Progenitor cell of endocrine pancreas (in vitro differentiated cells): ENCODE measurements at places on chromosomes 4 and X.

DNA sequence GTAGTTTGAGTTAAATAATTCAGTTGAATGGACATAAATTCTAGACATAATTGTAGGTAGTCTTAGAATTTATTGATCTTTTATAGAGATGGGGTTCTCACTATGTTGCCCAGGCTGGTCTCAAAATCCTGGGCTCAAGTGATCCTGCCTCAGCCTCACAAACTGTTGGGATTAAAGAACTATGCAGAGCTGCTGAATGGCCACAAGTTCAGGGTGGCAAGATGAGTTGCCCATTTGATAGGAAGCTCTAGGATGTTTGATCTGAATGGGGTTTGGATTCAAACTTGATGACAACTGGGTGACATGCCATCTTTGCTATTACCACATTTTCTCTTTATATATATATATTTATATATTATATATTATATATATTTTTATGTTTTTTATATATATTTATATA is 3.6 kb downstream of the RPL36A start:
- DNase-seq, result no peak

GRCh38 chrX:57204306-57204705 is 67.1 kb upstream of the SPIN2A start:
- no peak for DNase-seq

- DNase-seq, result no peak
Measured at GRCh38 chr4:5881340-5881739, 11.5 kb downstream of the CRMP1 start.

DNA sequence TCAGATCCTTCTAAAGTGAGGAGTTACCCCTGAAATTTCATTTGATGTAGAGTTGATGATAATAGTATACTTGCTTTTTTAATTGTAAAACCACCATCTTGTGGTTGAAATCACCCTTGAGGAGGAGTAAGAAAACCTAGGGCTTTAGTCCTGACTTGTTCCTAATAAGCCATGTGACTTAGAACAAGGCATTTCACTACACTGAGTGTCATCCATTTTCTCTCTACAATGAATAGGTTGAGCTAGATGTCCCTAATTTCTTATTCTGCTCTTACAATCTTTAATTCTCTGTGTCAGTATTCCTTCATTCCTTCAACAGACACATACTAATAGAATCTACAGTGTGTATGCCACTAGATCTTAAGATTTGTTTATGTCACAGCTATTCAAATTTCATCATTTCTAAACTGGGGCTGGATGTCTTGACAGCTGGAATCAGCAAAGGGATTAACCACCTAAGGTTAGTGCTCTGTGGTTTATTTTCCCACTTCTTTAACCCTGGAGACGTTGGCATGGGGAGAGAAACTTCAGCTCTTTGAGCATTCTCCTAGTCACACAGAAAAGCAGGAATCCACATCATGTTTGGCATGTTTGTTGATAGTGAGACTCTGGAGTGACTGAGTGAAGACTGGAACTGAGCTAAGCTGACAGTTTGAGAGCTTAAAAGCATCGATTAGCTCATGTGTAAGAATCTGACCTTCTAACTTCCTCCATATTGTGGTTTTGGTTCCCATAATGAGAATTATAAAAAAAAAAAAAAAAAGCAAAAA is 246.3 kb downstream of the NDST4 start:
- DNase-seq, result no peak

DNA sequence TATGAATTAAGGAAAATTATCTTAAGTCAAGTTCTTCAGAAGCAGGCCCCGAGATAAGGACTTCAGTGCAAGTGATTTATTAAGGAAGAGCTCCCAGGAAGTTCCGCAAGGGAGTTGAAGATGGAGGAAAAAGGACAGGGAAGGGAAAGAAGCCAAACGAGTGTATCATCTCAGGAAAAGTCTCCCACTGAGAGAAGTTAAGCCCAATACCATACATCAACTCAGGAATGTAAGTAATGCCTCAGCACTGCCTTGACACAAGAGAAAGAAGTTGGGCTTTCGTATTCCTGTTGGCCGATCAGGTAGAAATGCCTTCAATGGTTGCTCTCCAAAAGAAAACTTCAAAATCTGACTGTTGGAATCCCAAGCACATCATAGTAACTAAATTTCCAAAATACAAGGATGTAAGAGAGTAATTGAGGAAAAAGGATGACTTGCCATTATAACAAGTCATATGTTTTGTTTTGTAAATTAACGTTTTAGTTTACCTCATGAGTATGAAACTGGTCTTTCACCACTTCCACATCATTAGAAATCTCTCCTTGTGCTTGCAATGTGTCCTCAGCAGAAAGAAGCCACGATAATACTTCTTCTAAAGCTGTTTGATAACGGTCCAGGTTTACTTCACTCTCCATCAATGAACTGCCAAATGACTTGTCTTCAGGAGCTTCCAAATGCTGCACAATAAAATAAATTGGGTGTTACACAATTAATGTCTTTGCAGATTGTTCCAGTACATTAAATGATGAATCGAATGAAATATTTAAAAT is 566.7 kb downstream of the DMD start:
- DNase-seq, result no peak

DNA sequence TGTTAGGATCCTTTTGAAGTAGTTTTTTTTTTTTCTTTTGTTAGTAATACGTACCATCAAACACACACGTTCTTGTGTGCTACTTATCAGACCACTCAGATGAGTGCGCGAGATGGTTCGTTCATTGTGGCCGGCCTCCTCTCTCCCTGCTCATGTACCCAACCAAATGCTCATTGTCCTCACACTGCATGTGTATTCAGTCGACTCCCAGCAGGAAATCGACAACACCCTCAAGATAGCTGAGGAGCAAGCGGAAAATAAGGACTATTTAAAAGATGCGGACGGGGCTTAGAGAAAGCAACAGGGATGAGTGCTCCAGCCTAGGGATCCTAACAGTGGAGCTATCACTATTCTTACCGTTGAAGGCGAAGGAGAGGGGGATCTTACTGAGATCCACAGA is 72.9 kb upstream of the GUCY1A1 start:
- DNase-seq, result no peak

- no peak for DNase-seq
Measured at GRCh38 chr4:13328591-13328990, 155.5 kb downstream of the RAB28 start.

DNA sequence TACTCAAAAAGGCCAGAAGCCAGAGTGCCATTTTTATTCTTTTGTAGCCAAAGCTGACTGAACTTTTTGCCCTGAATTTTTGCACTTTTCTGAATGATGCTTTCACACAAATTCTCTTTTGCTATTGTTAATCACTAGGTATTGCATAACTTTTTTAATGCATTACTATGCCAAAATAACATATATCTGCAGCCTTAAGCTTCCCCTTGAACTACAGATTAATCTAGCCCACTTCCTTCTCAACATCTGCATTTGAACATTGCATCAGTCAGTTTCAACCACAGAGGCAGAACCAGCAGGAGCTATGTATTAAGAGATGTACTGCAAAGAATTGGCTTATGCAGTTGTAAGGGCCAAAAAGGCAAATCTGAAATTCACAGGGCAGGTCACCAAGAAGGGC is 197.6 kb upstream of the GYPA start:
- no peak for DNase-seq

GRCh38 chrX:14616836-14617235 is 87.5 kb downstream of the GLRA2 start:
- no peak for DNase-seq

DNA sequence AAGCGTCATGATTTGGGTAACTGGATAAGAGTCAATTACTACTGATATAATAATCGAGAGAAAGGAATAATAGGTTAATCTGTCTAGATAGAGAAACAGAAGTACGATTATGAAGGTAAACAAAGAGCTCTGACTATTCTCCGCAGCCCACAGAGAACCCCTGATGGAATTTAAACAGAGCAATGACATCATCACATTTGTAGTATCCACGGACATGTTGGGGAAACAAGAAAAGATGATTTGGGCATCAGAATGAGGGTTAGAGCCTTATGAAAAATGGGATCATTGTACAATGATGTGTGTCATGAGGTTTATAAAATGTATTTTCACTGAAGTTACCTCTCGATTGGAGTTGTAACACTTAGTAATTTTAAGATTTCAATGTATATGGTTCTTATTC is 129.9 kb downstream of the DTHD1 start:
- no peak for DNase-seq

DNA sequence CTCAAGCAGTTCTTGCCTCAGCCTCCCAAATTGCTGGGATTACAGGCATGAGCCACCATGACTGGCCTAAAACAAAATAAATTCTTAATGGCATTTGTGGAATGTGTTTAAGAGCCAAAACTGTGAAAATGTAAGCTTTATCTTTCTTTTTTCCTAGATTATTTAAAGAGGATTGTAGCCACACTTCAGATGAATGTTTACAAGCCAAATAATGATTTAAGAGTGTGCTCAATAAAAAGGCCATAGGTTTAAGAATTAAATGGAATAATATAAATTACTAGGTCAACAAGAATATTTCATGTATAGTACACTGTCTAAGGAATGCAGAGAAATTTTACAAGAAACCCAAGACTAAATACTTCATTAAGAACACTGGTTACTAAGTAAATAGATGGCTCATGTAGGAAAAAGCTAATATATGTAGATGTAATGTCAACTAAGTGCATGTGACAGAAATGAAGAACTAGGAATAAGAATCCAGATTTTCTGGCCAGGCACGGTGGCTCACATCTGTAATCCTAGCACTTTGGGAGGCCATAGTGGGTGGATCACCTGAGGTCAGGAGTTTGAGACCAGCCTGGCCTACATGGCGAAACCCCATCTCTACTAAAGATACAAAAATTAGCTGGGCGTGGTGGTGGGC is 21.3 kb upstream of the UGDH start:
- DNase-seq, result no peak

- DNase-seq, result peak; percentile 37
Measured at GRCh38 chrX:103175944-103176753, 38.8 kb upstream of the BEX4 start.

- no peak for DNase-seq
Measured at GRCh38 chr4:151238477-151238876, 38.5 kb upstream of the PRSS48 start.

GRCh38 chrX:23612846-23613245 is 54.4 kb upstream of the PRDX4 start:
- DNase-seq, result no peak

- no peak for DNase-seq
Measured at GRCh38 chr4:1752284-1753041, 31.1 kb downstream of the TACC3 start.

- DNase-seq, result no peak
Measured at GRCh38 chr4:170170861-170171260, 81.1 kb upstream of the AADAT start.

- no peak for DNase-seq
Measured at GRCh38 chr4:155828628-155829027, 37.4 kb downstream of the ASIC5 start.

DNA sequence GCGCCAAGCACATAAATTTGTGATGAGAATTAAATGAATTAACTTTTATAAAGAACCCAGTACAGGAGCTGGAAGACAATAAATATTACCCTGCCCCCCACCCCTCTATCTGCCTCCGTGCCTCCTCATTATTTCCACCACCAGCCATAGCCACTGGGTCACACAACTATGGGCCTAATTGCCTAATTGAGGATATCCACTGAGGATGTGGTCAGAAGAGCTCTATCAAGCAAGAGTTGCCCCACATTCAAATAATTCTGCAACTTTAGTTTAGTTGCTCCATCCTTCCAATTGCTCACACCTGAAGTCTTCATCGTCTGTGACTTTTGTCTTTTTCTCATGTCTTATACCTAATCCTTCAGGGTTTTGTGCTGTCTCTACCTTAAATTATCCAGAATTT is 9.5 kb upstream of the CXCL8 start:
- DNase-seq, result no peak

DNA sequence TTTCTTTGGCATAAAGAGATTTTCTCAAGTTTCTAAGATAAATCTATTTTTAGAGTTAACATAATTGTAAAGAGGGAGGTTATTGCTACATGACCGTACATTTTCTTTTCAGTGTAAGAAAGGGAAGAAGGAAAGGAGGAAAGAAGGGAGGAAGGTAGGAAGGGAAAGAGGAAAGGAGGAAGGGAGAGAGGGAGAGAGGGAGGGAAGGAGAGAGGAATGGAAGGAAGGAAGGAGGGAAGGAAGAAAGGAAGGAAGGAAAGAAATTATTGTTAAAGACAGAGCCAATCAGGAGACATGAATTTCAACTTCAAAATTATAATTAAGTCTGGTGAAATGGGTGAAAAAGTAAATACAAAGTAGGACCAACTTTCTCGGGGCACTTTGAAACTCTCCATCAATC is 197.6 kb downstream of the SNCA start:
- DNase-seq, result no peak

- DNase-seq, result no peak
Measured at GRCh38 chr4:137640156-137640837, 108.0 kb upstream of the PCDH18 start.

DNA sequence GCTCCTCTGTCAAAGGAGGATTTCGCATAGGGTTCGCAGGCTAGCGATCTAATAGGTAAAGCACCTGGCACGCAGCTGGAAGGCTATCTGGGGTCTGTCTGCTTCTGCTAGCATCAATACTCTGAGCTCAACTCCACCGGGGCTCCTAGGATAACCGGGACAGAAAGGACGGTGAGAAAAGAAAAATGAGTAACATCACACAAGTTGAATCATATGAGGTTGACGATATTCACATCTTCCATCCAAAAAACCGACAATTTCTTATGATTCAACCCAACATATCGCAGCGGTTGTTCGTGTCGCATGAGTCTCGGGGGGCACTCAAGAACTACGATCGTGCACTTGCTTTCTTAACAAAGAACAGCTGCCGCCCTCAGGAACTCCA is 1.8 kb downstream of the PROM1 start:
- no peak for DNase-seq

DNA sequence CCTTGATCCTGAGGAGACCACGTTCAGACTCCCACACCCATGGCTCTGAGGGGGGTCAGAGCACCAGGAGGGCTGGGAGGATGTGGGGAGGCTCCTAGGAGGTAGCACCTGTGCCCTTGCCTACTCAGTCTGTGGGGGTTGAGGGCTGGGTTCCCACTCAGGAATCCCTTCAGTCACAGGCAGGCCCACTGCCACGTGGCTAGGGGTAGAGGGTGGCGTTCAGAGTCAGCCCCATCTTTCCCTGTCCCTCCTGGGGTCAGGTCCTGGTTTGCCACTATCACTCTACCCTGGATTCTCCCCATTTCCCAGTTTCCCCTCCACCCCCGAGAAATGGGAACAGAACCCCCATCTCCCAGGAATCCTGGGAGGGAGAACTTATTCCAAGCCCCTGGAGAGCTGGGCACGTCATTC is 111.3 kb downstream of the PSAPL1 start:
- no peak for DNase-seq

GRCh38 chrX:143027275-143027674 is 1.5 kb downstream of the SPANXN4 start:
- no peak for DNase-seq

GRCh38 chrX:153875391-153876111 is 10.4 kb downstream of the L1CAM start:
- peak; percentile 65 for DNase-seq

GRCh38 chrX:23788521-23788920 is 5.5 kb downstream of the SAT1 start:
- no peak for DNase-seq

DNA sequence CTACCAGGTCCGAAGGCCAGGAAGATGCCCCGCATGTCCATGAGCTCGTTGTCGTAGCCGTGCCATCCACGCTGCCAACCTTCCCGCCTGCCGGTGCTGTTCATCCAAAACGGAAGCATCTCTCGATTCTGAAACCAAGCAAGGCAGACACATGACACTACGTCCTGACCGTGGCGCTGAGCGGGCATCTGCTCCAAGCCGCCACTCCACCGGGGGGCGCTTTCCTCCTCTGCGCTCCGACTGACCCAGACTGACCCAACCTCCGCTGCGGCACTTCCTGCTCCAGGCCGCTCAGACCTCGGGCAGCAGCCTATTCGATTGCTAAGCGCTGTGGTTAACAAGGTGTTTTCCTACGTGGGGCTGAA is 120.5 kb downstream of the ENPP6 start:
- DNase-seq, result no peak

- no peak for DNase-seq
Measured at GRCh38 chr4:101555341-101555880, 208.1 kb upstream of the PPP3CA start.
